Effector memory CD8-positive, alpha-beta T cell (primary cell): ENCODE measurements at places on chromosomes 7 and 10.

DNA sequence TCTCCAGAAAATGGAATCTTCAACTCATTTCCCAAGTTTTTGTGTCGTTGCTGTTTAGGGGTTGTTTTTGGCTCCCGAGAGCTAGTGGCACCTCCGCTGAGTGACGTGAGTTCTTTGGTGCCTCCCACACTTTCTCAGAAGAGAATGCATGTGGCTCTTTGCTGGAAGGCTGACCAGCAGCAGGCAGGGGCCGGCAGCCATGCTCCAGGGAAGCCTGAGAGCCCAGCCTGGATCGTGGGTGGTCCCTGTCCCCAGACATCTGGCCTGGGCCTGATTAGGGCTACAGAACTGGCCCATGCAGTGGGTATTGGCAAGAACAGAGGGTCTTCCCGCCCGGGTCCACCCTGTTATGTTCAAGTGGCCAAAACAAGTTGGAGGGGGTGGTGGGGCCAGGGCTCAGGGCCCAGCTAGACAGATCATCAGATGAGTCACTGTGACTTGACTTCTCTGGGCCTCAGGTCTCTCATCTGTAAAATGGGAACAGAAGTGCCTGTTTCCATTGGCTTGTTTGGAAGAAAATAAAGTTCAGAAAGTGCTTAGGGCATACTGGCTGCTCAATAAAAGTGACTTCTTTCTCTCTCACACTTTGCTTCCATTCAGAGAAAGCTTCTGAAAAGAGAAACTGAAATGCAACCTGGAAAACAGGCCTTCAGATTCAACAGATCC, 83.1 kb downstream of the STRA8 start:
- DNase-seq: no peak
- no peak overlapping the region for H3K4me3 ChIP-seq
- H3K4me1 ChIP-seq: no peaks in the 10 kb centered on the region
- peaks cover 19% of the 10 kb centered on the region for H3K27me3 ChIP-seq
- no peaks in the 10 kb centered on the region for H3K36me3 ChIP-seq
- no peak overlapping the region for H3K27ac ChIP-seq

- no peak for DNase-seq
- no peaks in the 10 kb centered on the region for H3K27me3 ChIP-seq
- H3K36me3 ChIP-seq: no peaks in the 10 kb centered on the region
- no peak overlapping the region for H3K27ac ChIP-seq
Observed at GRCh38 chr7:85851571-85852193, 664.8 kb upstream of the SEMA3D start.

DNA sequence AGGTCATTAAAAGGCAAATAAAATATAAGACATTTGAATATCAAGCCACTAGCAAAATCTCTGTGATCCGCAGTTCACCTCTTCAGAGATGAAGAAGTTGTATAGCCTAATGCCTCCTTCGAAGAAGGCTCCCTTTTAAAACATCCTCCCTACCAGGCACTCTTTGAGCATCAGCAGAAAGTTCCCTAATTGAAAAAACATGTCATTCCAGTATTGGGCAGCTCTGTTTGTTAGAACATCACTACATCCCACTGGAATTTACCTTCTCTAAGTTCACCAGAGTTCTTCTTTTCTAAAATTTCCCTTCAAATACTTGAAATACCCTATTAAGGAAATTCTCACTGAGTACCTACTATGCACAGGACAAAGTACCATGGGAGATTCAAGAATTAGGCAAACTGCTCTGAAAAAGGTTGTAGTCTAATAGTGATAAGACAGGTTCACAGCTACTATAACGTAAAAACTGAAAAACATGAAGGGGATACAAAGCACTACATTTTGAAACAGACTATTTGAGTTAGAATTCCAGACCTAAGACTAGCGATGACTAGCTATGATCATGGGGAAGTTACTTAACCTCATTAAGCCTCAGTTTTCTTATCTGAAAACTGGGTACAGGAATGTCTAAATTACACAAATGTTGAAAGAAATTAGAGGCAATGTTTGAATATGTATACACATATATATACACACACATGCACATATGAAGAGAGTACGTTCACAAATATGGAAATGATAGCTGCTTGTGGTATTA, 128.7 kb downstream of the ELAPOR2 start:
- H3K27ac ChIP-seq: no peak overlapping the region
- no peak for DNase-seq
- H3K36me3 ChIP-seq: no peaks in the 10 kb centered on the region
- no peaks in the 10 kb centered on the region for H3K4me1 ChIP-seq
- no peaks in the 10 kb centered on the region for H3K27me3 ChIP-seq

GRCh38 chr10:59354434-59354833, 7.9 kb downstream of the FAM13C start:
- no peak for DNase-seq
- H3K27me3 ChIP-seq: no peaks in the 10 kb centered on the region
- no peak overlapping the region for H3K4me3 ChIP-seq
- H3K27ac ChIP-seq: no peak overlapping the region
- H3K36me3 ChIP-seq: no peaks in the 10 kb centered on the region

- DNase-seq: peak; percentile 6
- peaks cover 66% of the 10 kb centered on the region for H3K27me3 ChIP-seq
- no peak overlapping the region for H3K4me3 ChIP-seq
- no peaks in the 10 kb centered on the region for H3K4me1 ChIP-seq
- no peaks in the 10 kb centered on the region for H3K36me3 ChIP-seq
Observed at GRCh38 chr7:38660427-38661099, 29.4 kb upstream of the AMPH start.

GRCh38 chr10:16907687-16908086, 90.5 kb upstream of the RSU1 start:
- no peaks in the 10 kb centered on the region for H3K27me3 ChIP-seq
- H3K4me1 ChIP-seq: peaks cover 4% of the 10 kb centered on the region
- no peak for DNase-seq
- H3K4me3 ChIP-seq: no peak overlapping the region
- H3K27ac ChIP-seq: no peak overlapping the region

GRCh38 chr10:125441151-125441550, 241.8 kb downstream of the TEX36 start:
- no peaks in the 10 kb centered on the region for H3K4me1 ChIP-seq
- peaks cover 23% of the 10 kb centered on the region for H3K27me3 ChIP-seq
- H3K27ac ChIP-seq: no peak overlapping the region
- H3K36me3 ChIP-seq: no peaks in the 10 kb centered on the region

GRCh38 chr10:56844978-56845529, 484.0 kb upstream of the ZWINT start:
- no peaks in the 10 kb centered on the region for H3K4me1 ChIP-seq
- no peak for DNase-seq
- no peak overlapping the region for H3K4me3 ChIP-seq
- H3K36me3 ChIP-seq: no peaks in the 10 kb centered on the region

- H3K27ac ChIP-seq: peak overlapping the region; percentile 30
- peaks cover 25% of the 10 kb centered on the region for H3K4me1 ChIP-seq
- DNase-seq: no peak
- no peak overlapping the region for H3K4me3 ChIP-seq
- H3K27me3 ChIP-seq: no peaks in the 10 kb centered on the region
Observed at GRCh38 chr7:40059057-40059456, 75.4 kb downstream of the MPLKIP start.

DNA sequence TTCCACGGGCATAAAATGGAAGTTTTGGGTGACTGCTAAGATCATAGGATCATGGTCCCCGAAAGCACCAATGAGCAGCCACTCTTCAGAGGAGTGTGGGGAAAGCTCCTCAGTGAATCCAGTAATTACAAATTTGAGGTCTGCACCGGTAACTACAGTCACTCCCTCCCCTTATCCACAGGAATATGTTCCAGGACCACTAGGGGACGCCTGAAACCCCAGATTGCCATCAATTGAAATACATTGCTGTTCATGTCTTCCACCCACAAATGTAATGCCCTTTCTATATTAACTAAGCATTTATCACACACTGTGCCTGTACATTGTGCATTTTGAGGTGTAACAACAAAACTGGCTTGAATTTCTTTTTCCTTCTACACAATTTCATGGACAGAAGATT, 447.9 kb upstream of the PFKP start:
- H3K4me3 ChIP-seq: no peak overlapping the region
- H3K36me3 ChIP-seq: no peaks in the 10 kb centered on the region
- no peak for DNase-seq
- peaks cover 5% of the 10 kb centered on the region for H3K27me3 ChIP-seq

GRCh38 chr7:39410582-39410981, 155.6 kb upstream of the YAE1 start:
- no peak for DNase-seq
- no peak overlapping the region for H3K4me3 ChIP-seq
- no peak overlapping the region for H3K27ac ChIP-seq

- no peak for DNase-seq
- peaks cover 9% of the 10 kb centered on the region for H3K27me3 ChIP-seq
- no peak overlapping the region for H3K27ac ChIP-seq
- no peak overlapping the region for H3K4me3 ChIP-seq
- H3K36me3 ChIP-seq: no peaks in the 10 kb centered on the region
Observed at GRCh38 chr7:36076074-36076473, 77.0 kb upstream of the EEPD1 start.

DNA sequence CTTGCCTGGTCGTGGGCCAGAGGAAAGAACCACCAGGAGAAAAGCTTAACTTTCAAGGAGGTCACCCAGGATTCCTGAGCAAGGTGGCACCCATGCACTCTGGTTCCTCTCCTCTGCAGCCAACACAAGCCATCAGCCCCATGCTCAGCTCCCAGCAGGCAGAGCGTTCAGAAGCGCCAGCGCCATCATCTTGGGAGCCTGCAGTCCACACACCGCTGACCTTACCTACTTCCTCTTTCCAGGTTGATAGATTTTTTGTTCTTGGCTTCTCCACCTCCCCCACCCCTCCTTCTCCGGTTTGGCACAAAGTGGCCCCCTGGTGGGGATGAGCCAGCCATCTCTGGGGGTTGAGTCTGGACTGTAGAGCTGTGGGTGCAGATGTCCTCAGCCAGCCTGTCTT, 1.7 kb upstream of the WDR86 start:
- no peak for DNase-seq
- H3K36me3 ChIP-seq: peaks cover 45% of the 10 kb centered on the region
- peaks cover 22% of the 10 kb centered on the region for H3K4me1 ChIP-seq
- H3K27ac ChIP-seq: peak overlapping the region; percentile 98
- H3K27me3 ChIP-seq: peaks cover 17% of the 10 kb centered on the region
- peak overlapping the region; percentile 87 for H3K4me3 ChIP-seq

- no peaks in the 10 kb centered on the region for H3K36me3 ChIP-seq
- no peak for DNase-seq
- H3K4me1 ChIP-seq: no peaks in the 10 kb centered on the region
- H3K27me3 ChIP-seq: peaks cover 7% of the 10 kb centered on the region
- H3K27ac ChIP-seq: no peak overlapping the region
Observed at GRCh38 chr7:24419077-24419476, 135.1 kb downstream of the NPY start.

GRCh38 chr7:154744256-154744860, 258.6 kb downstream of the PAXIP1 start:
- no peak overlapping the region for H3K4me3 ChIP-seq
- no peak for DNase-seq
- peaks cover 27% of the 10 kb centered on the region for H3K27me3 ChIP-seq
- H3K36me3 ChIP-seq: peaks cover 2% of the 10 kb centered on the region

DNA sequence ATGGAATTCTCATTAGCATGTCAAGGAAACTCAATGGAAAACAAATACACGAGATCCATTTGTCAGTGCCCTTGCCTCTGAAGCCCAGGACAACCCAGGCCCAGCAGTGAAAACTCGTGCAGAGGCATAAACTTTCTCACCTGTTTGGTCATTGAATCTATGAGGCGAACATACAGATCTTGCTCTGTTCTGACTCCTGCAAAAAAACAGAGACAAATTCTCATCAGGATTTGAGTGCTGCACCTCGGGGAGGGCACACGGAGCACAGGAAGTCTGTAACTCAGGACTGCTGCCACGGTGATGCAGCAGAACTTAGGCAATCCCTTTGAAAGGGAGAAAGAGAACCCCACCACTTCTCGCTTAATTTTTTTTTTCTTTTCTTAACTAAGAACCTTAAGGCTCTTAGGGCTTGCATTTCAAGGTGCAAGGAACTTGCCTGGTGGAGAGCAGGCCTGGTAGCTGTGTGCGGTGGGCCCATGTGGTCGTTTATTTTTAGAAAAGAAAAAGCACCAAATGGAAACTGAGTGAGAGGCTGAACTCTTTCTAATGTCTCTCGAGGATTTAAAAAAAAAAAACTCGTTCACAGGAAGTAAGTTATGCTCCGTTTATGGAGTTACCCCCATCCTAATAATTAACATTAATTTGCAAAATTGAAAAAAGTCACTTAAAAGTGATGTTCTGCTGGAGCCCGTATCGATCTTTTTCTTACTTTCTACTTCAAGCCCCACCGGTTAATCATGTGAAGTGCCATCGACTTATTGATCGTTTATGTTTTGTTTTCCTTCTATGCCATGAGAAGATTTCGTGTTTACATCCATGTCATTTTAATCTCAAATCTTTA, 1.8 kb downstream of the EBF3 start:
- peaks cover 10% of the 10 kb centered on the region for H3K36me3 ChIP-seq
- DNase-seq: no peak
- H3K4me3 ChIP-seq: peak overlapping the region; percentile 82
- H3K27me3 ChIP-seq: peaks cover 82% of the 10 kb centered on the region
- no peak overlapping the region for H3K27ac ChIP-seq

- peak; percentile 18 for DNase-seq
- H3K36me3 ChIP-seq: no peaks in the 10 kb centered on the region
- peaks cover 11% of the 10 kb centered on the region for H3K4me1 ChIP-seq
- H3K27ac ChIP-seq: no peak within 1 kb of the TSS
- peak within 1 kb of the TSS; percentile 83 for H3K4me3 ChIP-seq
Observed at GRCh38 chr7:129144095-129144833, at the start of gene TSPAN33. Gene TSPAN33 (plus strand): TSS chr7:129144707. CDS start chr7:129144981, 274 bp downstream.

- H3K27me3 ChIP-seq: peaks cover 31% of the 10 kb centered on the region
- DNase-seq: no peak
- H3K4me1 ChIP-seq: peaks cover 3% of the 10 kb centered on the region
- H3K36me3 ChIP-seq: no peaks in the 10 kb centered on the region
- no peak overlapping the region for H3K4me3 ChIP-seq
Observed at GRCh38 chr7:54827734-54828133, 68.7 kb upstream of the SEC61G start.

- H3K4me1 ChIP-seq: peaks cover 2% of the 10 kb centered on the region
- peaks cover 25% of the 10 kb centered on the region for H3K27me3 ChIP-seq
- no peak overlapping the region for H3K27ac ChIP-seq
- no peaks in the 10 kb centered on the region for H3K36me3 ChIP-seq
Observed at GRCh38 chr7:157519798-157520244, 183.0 kb downstream of the DNAJB6 start.

DNA sequence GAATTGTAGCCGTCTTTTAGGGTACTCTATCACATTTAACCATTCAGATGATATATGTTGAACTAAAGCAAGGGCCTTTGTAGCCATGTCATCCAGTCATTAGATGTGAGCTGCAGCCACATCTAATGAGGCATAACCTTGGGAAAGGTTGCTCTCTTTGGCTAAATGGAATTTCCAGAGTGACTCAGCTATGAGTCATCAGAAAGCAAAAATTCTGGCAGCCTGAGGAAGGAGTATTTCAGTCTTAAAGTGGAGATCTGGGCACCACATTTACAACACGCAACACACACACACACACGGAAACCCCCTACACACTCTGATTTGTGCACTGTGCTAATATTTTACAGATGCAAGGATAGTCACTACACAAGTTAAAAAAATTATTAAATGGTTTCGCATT, 176.9 kb upstream of the ZWINT start:
- no peaks in the 10 kb centered on the region for H3K36me3 ChIP-seq
- no peak for DNase-seq
- H3K4me1 ChIP-seq: no peaks in the 10 kb centered on the region
- no peaks in the 10 kb centered on the region for H3K27me3 ChIP-seq

- no peak overlapping the region for H3K27ac ChIP-seq
- H3K36me3 ChIP-seq: peaks cover 41% of the 10 kb centered on the region
- no peak for DNase-seq
- no peak overlapping the region for H3K4me3 ChIP-seq
- peaks cover 93% of the 10 kb centered on the region for H3K27me3 ChIP-seq
Observed at GRCh38 chr7:5428478-5429252, 5.0 kb upstream of the TNRC18 start.
